Neural crest cell (in vitro differentiated cells): ENCODE measurements at places on chromosomes 1 and 21. TPM values are rescaled to one million over a fixed set of nuclear protein-coding genes. Genes with fewer than 3 reads are reported as not detected.
A peak's percentile ranks its signal among the peaks of the same experiment; 100 is the strongest.

Gene UBE2J2
- total RNA-seq, result 77.0 and 80.8 TPM in 2 replicates

DNA sequence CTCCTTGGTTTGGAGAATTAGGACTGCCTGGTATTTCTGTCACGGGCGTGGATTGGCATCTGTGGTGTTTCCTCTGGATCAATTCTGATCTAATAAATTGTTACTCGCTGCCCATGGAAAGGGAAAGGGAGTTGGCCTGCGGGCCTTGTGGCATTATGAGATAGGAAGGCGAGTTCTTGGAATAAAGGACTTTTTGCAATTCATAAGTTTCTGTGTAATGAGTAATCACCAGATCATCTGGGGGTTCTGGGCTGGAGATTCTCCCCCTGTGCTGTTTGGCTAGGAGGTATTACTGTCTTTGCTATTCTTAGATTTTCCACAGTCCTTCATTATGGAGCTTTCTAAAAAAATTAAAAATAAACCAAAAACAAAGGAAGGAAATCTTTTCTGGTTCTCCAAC, 315.9 kb downstream of the CAMTA1 start:
- H3K4me1 ChIP-seq, result no peaks in the 10 kb centered on the region
- no peak for DNase-seq
- peaks cover 33% of the 10 kb centered on the region for H3K27me3 ChIP-seq
- H3K4me3 ChIP-seq, result no peak overlapping the region
- no peaks in the 10 kb centered on the region for H3K36me3 ChIP-seq

- peak overlapping the region; percentile 3 for H3K4me3 ChIP-seq
- H3K27me3 ChIP-seq, result no peaks in the 10 kb centered on the region
- peaks cover 3% of the 10 kb centered on the region for H3K36me3 ChIP-seq
- peaks cover 38% of the 10 kb centered on the region for H3K4me1 ChIP-seq
- DNase-seq, result no peak
Observed at GRCh38 chr1:168229893-168230292, 4.1 kb downstream of the SFT2D2 start.

GRCh38 chr1:30923597-30923996, 15.0 kb upstream of the SDC3 start:
- no peaks in the 10 kb centered on the region for H3K36me3 ChIP-seq
- H3K4me1 ChIP-seq, result peaks cover 20% of the 10 kb centered on the region
- no peak for DNase-seq
- no peak overlapping the region for H3K4me3 ChIP-seq
- no peaks in the 10 kb centered on the region for H3K27me3 ChIP-seq

DNA sequence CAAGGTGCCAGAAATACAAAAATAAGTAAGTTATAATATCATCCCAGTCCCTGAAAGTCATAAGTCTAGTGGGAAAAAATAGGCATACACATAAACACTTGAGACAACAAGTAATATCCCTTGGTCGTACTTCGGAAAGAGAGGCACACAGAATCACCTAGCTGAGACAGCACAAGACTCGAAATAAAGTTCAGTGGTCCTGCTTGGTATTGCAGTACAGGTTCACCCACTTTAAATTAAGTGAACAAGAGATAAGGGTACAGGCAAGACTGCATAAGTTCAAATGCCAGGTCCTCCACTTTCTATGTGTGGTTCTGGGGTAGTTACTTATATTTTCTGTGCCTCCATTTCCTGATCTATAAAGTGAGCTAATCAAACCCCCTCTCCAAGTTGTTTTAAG, 47.6 kb downstream of the SEC16B start:
- no peak overlapping the region for H3K4me3 ChIP-seq
- no peaks in the 10 kb centered on the region for H3K36me3 ChIP-seq
- no peak for DNase-seq
- no peak overlapping the region for H3K27ac ChIP-seq
- H3K27me3 ChIP-seq, result no peaks in the 10 kb centered on the region
